ENCODE measurements at places on chromosomes 1 and 21.

DNA sequence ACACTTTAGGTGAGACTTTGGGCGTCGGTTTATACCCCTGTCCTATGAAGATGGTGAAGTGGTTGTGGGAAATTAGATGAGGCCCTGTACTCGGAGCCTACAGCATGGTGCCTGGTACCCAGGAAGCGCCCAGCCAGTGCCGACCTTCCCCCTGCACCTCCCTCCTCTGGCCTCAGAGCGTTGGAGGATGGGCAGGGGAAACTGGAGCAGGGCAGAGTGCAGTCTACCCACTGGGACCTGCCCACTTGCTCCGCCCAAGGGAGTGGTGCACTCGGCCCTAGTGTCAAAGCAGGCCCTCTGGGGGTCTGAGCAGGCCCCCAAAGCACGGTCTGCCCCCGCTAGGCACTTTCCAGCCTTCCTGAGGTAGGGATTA lies 13.0 kb upstream of the TTC22 start:
- DNase-seq = no peak

DNA sequence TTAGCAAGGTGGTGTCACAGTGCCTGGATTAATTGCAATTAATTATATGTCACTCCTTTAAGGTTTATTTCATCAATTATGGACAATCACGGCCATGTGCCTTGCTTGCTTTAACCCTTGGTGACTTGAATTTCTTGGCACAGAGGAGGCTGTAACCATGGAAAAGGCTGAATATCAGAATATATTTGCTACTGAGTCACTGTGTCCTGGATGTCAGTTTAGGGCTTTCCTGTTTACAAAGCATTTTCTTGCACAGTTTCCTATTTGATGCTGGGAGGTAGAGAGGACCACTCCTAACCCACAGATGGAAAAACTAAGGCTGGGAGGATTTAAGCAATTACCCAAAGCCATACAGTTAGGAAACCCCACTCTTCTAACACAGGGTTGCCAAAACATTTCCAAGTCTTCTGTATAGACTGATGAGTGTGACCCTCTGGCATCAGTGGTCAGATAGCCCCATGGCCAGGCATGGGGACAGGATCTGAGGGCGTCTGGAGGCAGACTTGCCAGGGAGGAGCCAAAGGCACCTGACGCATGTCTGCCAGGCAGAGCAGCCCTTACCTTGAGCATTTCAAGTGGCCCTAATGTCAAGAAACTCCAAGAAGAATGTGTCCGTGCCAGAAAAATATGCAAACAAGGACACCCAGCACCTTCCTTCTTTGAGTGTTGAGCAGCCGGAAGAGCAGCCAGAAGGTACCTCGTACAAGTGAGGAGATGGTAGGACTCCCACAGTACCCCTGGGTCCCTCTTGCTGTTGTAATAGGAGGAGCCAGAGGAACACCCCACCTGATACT lies 34.4 kb downstream of the KCNN3 start:
- DNase-seq = no peak

GRCh38 chr1:108533351-108534083 lies 26.4 kb upstream of the EEIG2 start:
- no peak for DNase-seq

GRCh38 chr1:183776731-183777130 lies 28.2 kb upstream of the RGL1 start:
- no peak for DNase-seq

DNA sequence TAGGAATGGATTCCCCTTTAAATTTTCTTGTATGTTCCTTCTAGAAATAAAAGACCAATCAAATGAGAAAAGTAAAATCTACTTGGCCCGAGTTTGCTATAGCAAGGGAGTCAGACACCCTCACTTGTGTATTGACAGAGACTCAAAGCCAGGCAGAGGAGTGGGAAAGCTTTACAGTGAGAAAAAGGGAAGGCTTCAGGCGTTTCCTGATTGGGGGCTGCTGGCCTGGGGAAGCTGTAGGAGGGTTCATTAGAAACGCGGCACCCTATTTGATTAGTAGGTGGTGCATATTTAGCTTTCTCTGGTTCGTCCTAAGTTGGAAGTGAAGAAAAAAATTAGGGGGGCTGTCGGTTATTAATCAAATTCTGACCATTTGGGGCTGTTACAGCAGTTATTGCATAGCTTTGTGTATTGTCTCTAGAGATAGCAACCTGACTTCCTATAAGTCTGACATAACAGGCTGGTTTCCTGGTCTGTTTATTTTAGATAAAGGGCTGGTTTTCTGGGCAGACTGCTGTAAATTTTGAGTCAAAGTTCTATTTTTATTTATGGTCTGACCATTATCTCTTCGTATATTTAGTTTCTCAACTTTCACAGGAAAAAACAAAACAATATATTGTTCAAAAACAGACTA lies 10.0 kb downstream of the SLC25A24 start:
- no peak for DNase-seq

DNA sequence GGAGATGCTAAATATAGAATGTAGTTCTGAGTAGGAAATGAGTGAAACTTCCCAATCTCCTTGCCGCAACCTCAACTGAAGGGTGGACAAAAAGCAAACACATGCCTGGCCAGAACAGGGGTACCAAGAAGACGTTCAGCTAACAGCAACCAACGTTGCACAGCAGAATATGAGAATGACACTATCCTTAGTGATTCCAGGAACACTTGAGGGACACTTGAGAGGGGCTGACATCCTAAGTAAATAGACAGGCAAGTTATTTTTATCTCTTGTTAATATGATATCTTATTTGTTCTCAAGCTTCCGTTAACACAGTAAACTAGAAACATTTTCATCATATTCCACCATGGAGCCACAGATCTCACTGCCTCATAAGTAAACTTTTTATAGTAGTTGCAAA lies 908 bp downstream of the KRTAP19-1 start:
- DNase-seq = no peak
